ENCODE measurements at places on chromosomes 12 and 14.

DNA sequence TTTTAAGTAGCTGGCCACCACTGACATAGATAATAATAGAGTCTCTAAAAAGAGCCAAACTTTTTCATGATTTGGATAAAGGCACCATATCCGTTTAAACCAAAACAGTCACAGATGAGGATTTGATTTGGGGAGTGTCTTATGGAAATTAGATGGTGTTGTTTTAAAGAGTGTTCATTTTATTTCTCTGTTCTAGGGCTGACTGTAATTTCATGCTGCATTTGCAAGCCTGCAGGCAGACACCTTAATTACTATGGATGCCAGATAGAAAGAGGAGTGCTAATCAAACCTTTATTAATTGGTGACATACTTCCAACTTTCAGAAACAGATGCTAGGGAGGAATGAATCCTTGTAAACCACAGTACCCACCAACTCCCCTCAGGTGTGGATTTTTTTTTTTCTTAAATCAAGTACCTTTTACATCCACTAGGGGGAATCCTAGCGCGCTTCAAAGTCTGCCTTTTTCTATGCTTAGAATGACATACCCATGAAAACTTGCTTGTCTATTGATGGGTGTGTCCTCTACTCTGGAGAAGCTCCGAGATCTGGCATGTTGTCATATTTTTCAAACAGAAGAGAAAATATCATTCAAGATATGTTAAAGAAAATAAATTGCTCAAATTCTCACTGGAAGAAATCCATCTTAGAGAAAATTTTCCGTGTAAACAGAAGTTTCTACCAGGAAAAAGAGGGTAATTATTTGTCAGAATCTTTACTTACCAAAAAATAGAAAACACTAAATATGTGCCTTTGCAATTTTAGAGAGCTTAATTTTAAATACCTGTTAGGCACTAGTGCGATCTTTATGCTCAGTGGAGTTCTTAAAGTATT is 14.2 kb upstream of the PLXNC1 start:
- peak; percentile 63 for DNase-seq

DNA sequence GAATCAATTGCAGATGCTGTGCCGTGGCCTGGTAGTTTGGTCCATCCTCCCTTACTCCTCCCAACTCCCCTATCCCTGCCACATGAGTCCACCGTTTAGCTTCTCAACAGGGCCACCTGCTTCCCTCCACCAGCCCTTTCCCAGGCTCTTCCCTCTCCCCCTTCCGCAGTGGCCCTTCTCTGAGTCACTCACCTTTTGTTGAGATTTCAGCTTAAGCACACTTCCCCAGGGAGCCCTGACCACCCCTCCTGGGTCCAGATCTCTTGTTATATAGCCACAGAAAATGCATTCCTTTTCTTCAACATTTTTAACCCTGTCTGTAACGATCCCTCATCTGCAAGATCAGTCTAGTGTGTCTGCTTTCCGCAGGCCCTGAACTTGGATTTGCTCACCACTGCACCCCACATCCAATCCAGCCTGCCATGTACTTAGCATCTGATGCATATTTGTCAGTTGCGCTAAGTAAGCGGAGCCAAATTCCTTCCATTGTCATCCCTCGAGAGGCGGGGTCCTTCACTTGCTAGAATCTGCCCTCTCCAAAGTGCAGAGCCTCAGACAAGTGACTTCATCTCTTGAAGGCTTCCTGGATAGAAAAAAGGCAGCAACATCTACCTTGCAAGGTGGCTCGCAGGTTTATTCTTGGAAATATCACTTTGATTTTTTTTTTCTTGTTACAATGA is 41.1 kb downstream of the TMEM63C start:
- no peak for DNase-seq

DNA sequence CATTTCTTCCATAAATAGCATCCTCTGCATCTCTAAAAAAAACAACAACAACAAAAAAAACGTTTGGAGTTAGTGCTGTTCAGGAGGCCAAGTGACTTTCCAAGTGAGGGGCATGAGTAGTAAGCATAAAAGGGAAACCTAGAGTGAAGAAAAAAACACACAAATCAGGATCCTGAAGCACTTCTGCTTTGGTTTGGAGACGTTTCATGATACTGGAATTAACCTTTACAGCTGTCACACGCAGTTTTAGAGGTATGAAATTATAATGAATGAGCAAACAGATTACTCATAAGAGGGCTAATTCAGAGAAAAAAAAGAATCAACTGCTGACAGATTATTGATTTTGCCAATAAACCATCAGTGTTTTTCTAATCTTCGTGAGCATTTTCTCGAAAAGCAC is 3.8 kb downstream of the SRSF9 start:
- no peak for DNase-seq

DNA sequence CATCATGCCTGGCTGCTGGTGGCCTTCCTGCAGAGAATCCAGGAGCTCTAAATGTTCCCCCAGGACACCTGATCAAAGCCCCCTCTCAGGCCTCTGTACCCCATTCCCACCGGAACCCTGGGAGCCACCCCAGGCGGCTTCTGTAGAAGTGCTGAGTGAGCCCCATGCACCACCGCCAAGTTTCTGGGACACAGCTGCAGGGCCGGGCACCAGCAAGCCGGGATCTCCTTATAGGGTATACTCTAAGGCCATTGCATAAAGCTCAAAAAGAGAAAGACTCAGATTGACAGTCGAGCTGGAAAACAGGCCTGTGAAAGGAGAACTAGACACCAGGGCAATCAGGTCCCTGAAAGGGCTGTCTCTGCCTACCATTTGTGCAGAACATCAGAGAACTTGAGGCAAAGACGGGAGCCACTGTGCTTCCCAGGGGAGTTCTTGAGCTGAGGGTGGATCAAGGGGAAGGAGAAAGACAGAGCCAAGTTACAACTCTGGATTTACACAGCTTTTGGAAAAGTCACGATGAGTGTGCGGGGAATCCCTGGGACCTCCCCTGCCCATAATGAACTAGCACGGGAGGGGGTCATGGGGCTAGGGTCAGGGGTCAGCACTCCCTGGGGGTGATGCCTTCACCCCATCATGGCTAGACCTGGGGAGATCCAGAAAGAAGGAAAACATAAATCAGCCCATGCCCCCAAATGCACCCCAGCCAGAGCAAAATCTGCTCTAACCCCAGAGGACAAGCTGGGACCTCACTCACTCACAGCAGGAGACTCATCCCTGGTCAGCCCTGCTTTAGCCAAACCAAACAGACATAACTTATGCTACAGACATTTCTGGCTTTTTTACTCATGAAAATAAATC is 51.1 kb downstream of the ITPK1 start:
- no peak for DNase-seq

DNA sequence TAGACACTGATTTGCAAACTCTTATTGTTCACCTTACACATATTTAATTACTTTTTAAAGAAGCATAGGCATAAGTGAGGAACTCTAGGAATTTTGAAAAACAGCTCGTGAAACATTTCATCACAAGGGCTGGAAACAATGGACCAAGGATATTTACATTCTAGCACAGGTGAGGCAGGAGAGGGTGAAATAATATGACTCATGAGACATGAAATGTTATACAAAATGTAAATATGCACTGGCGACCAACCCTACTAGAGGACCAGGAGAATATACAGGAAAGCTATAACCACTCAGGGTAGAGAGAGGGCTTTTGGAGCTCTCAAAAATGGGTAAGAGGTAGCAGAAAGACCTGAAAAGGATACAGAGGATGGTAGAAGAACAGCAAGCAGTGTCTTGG is 115.3 kb downstream of the PTGER2 start:
- no peak for DNase-seq

DNA sequence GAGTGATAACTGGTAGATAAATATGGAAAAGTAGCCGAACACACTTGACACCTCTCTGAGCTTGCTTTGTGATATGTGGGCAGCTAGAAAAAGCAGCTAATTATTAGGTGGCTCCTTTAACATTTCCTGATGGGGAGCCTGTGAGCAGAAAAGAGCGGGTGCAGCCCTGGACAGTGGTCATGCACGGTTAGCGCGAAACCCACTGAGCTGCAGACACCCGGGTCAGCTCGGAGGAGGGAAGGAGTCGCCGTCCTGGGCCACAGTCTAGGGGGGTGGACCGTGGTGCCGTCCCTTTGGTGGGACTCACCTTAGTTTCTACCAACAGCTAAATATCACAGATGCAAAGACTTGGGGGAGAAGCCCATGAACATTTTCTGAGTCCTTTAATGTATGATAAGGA is 6.6 kb downstream of the COA8 start:
- no peak for DNase-seq

DNA sequence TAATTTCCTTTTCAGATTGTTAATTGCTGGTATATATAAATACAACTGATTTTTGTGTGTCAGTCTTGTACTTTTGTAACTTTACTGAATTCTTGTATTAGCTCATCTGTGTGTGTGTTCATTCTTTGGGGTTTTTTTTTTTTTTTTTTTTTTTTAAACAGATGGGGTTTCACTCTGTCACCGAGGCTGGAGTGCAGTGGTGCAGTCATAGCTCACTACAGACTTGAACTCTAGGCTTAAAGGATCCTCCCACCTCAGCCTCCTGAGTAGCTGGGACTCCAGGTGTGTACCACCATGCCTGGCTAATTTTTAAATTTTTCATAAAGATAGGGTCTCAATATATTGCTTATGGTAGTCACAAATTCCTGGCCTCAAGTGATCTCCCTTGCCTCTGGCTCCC is 68.0 kb downstream of the WNK1 start:
- DNase-seq: no peak

GRCh38 chr12:57888409-57889157 is 42.1 kb upstream of the CTDSP2 start:
- peak; percentile 86 for DNase-seq
